Activated T-helper 1 cell treated with anti-CD3 and anti-CD28 coated beads, Interleukin-12 subunit alpha, Interleukin-12 subunit beta, Interleukin-2, Interleukin-4 antibody, amounts not matched to agents 30 ng/mL and 10 ng/mL and 1 ng/mL, durations not matched to agents 14 hours and 24 hours and 36 hours (primary cell): ENCODE measurements at places on chromosomes 5 and 9. TPM values are rescaled to one million over a fixed set of nuclear protein-coding genes. Genes with fewer than 3 reads are reported as not detected.
A peak's percentile ranks its signal among the peaks of the same experiment; 100 is the strongest.

The ZNF367 gene
- total RNA-seq: 21.8 and 22.0 TPM in 2 replicates

GRCh38 chr9:109467936-109468335 is 30.2 kb downstream of the PTPN3 start:
- peak; percentile 22 for DNase-seq

The IL13 gene
- 294 and 308 TPM in 2 replicates for total RNA-seq

- DNase-seq: no peak
Observed at GRCh38 chr5:135030956-135031812, 2.8 kb downstream of the PITX1 start.

The TERT gene
- total RNA-seq: 12.3 and 12.5 TPM in 2 replicates

- DNase-seq: no peak
Observed at GRCh38 chr5:21774801-21775200, 1078.3 kb downstream of the CDH12 start.

DNA sequence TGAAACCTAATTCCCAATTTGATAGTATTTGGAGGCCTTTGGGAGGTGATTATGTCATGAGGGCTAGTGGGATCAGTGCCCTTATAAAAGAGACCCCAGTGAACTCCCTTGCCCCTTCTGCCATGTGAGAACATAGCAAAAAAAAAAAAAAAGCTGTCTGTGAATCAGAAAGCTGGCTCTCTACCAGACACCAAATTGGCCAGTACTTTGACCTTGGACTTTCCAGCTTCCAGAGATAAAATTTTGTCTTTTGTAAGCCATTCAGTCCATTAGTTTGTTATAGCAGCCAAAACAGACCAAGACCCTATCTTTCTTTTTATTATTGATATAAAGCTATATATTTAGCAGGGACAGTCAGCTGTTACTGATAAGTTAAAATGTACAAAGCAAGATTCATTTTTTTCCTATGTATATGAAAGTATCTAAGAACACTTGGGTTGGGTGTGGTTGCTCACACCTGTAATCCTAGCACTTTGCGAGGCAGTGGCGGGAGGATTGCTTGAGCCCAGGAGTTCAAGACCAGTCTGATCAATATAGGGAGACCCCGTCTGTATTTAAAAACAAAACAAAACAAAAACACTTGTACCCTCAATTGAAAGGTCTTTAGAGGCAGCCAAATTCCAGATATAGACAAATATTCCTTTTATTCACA is 8.1 kb upstream of the C5orf24 start:
- no peak for DNase-seq
